Effector CD8-positive, alpha-beta T cell (primary cell): ENCODE measurements at places on chromosomes 11 and 22.

DNA sequence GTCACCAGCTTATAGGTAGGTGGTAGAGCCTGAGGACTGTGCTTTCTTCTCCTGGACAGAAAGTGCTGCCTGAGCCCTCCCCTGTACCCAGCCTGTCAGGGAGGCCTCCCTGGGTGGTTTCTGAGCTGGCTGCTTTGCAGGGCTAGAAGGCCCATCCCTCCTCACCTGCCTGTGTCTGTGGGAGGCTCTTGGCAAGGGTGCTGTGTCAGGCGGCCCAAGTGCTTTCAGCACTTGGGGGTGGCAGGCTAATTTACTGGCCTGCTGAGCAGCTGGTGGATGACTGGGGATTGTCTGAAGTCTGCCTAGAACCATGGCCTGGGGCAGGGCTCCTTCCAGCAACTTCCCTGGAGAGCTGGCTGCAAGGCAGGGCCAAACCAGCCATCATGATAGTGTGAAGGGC, 139.0 kb upstream of the NAV2 start:
- no peak for DNase-seq

DNA sequence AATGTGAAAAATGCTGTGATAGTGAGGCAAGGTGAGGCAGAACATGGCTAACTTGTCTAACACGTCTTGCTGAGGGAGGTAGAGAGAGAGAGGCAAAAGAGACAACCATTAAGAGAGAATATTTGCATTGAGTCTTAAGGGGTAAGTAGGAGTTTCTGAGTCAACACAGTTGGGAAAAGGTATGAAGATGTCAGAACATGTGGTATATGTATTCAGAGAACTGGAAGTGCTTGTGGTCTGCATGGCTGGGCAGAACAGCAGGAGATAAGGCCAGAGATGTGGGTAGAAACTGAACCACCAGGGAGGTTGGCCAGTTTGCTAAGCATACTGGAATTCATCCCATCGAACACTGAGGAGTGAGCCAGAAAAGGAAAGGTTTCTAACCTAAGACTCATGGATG, 25.0 kb upstream of the SLC5A1 start:
- no peak for DNase-seq

DNA sequence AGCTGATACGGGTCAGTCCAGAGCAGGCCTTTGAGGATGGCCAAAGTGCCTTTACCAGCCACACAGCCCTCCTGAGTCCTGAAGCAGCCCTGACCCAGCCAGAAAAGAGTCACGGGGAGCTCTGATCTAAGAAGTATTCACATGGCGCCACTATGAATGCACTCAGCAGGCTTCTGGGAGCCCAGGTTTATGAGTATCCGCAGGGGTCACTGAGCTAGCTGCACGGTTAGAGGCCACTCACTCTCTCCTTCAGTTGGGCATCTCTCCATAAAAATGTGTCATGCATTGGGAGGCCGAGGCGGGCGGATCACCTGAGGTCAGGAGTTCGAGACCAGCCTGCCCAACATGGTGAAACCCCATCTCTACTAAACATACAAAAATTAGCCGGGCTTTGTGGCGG, 10.3 kb downstream of the KIAA1671 start:
- DNase-seq: no peak

GRCh38 chr11:45275828-45276227, 10.3 kb downstream of the SYT13 start:
- DNase-seq: no peak

DNA sequence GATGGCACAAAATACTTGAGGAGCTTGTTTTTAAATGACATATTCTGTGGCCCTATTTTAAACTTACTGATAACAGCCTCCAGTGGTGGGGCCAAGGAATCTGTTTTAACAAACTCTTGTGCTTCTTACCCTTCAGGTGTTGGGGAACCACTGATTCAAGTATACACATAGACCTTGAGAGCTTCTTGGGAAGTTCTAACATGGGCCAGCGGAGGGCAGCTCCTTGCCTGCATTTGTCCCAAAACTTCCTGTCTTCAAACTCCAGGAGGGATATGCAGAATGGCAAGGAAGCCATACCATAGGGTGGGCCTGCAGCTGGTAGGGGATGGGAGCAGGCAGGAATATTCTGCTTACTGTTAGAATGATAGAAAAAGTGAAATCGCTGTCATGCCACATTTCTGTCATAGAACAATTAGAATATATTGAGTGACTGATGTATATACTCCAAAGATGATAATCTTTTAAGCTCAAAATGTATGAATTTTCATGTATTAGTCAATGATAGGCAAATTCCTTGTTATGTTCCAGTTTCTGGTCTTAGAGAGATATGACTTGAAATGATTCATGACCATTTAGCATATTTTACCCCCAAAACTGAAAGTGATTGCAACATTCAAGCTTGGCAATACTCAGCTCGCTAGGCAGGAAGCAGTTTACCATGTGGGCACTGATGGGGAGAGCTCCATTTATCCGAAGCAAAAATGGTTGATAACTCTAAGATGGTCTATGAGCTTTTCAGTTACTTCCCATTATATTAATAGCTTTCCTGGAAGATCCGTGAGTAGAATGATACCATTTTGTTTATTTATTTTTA, 9.2 kb downstream of the EXT2 start:
- no peak for DNase-seq

DNA sequence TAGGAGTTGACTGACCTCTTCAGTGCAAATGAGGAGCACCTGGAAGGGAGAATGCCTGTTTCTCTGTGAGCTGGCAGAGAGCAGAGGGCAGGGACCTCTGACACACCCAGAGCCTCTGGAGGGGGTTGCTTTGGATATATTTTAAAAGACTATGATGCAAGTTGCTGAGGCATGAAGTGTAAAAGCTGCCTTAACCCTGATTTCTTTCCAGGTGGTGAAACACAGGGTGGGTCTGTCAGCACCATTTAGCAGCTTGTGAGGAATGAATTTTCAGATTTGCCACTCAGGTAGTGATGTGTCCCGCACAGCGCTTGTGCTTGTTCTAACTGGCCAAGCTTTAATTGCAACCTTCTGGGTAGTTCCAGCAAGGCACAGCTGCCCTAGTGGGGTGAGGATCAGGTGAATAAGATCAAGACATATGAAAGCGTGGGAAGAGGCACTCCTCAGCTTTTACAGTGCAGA, 90.2 kb downstream of the SWAP70 start:
- DNase-seq: no peak

DNA sequence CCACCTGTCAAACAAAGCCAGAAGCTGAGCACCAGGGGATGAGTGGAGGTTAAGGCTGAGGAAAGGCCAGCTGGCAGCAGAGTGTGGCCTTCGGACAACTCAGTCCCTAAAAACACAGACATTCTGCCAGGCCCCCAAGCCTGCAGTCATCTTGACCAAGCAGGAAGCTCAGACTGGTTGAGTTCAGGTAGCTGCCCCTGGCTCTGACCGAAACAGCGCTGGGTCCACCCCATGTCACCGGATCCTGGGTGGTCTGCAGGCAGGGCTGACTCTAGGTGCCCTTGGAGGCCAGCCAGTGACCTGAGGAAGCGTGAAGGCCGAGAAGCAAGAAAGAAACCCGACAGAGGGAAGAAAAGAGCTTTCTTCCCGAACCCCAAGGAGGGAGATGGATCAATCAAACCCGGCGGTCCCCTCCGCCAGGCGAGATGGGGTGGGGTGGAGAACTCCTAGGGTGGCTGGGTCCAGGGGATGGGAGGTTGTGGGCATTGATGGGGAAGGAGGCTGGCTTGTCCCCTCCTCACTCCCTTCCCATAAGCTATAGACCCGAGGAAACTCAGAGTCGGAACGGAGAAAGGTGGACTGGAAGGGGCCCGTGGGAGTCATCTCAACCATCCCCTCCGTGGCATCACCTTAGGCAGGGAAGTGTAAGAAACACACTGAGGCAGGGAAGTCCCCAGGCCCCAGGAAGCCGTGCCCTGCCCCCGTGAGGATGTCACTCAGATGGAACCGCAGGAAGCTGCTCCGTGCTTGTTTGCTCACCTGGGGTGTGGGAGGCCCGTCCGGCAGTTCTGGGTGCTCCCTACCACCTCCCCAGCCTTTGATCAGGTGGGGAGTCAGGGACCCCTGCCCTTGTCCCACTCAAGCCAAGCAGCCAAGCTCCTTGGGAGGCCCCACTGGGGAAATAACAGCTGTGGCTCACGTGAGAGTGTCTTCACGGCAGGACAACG, 11.7 kb downstream of the CXCR5 start:
- peak; percentile 57 for DNase-seq

DNA sequence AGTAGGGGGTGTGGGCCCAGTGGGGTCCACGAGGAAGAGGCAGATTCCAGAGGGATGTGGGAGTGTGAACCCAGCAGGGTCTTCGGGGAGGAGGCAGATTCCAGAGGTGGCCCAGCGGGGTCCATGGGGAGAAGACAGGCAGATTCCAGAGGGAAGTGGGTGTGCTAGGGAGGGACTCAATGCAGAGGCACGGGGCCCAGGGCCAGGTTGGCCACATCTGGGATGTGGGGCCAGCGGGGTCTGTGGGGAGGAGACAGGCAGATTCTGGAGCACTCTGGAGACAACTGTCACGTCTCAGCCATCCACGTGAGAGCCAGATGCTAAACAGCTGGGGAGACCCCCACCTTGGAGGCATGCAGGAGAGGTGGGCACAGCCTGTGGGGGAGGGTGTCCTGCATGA, 582.6 kb downstream of the TBC1D22A start:
- DNase-seq: no peak

GRCh38 chr11:2932850-2933251, 3.6 kb upstream of the PHLDA2 start:
- no peak for DNase-seq

- DNase-seq: no peak
Observed at GRCh38 chr11:83222499-83222898, 29.0 kb downstream of the ANKRD42 start.

GRCh38 chr11:99080154-99080553, 59.4 kb downstream of the CNTN5 start:
- DNase-seq: no peak

GRCh38 chr22:43570531-43571165, 158.8 kb downstream of the MPPED1 start:
- no peak for DNase-seq

DNA sequence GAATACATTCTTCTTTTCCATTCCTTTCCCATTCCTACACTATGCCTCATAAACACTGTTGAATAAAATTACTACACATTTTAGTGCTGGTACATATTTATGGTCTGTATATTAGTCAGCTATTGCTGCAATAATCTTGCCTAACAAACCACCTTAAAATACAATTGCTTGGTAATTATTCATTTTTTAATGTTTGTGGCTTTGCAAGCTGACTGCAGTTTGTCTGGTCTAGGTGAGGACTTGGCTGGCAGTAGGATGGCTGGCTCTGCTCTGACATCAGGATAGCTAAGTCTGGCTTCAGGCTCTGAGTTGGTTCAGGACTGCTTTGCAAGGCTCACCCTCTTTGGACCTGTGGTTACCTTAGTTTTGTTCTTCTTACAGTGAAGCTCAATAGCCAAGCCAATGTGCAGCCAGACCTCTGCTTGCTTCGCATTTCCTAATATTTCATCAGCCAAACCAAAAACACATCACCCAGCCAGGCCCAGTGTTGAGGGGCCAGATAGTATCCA, 913.4 kb upstream of the RAG2 start:
- no peak for DNase-seq

GRCh38 chr11:114322934-114323333, 26.7 kb downstream of the NNMT start:
- DNase-seq: no peak

DNA sequence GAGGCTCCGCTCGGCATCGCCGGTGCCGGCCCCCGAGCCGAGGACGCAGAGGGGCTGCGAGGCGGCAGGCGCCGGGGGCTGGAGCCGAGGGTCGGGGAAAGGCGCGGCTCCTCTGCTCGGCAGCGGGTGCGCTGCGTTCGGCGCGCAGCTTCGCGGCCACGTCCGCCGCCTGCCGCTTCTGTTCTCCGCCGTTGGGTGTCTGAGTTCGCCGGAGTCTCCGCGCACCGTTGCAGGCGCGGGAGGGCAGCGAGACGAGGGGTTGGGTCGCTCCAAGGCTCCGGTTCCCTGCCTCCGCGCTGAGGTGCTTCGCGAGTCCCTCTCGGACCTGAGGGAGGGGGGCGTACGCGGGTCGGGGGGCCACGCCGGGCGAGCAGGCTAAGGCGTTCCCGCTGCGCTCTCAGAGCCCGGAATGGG, 347 bp downstream of the MN1 start:
- DNase-seq: no peak

DNA sequence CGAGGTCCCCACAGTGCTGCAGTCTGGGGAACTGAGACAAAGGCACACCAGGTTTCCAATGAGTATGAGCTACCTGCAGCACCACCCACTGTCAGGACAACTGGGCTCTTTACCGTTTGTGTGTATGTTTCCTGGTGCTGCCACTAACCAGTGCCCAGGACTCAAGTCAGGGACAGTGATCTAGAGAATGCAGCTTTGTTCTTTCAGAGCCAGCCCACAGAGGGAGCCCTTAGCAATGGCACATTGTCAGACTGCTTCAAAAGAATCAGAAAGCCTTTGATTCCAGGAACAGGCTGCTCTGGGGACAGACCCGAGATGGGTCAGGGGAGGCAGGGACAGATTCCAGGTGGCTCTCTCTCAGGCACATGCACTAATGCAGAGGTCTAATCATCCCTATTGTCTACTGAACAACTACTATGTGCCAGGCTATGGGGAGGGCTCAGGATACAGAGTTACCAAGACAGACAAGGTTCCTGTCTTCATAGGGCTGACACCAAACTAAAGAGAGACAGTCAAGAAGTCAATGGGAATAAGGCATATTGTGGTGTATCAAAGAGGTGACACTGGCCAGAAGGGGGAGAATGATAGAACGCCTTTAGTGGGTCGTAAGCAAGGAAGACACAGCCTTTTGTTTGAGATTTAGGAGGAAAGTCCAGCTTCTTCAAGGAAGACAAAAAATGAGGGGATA, 103.7 kb downstream of the VPREB1 start:
- no peak for DNase-seq

DNA sequence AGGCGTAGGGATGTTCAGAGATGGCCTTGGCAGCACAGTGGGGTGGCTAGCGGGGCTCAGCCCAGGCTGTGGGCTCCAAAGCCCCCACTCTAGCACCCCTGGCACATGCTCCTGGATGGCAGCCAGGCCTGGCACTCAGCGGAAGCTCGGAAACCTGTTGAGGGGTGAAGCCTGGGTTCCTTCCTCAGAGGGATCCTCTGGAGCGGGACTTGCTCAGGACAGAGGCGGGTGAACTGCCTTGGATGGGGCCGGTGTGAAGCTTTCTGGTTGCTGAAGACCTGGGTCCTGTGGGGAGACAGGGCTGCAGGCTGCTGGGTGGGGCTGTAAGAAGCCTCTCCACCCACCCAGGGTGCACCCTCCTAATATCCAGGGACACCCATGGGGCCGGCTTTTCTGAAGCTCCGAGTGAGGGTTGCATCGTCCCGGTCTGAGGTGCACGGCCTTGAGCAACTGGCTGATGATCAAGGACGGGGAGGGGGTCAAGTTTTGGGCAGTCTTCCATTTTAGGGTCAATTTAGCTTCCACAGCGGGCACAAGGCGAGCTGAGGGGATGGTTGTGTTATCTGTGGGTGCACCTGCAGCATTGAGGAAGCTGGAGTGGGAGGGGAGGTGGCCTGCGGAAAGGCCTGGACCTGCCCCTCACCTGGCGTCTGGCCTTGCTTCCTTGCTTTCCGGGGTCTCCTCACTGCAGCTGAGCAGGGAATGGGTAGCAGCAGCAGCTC, 5.2 kb downstream of the MRGPRE start:
- DNase-seq: no peak

DNA sequence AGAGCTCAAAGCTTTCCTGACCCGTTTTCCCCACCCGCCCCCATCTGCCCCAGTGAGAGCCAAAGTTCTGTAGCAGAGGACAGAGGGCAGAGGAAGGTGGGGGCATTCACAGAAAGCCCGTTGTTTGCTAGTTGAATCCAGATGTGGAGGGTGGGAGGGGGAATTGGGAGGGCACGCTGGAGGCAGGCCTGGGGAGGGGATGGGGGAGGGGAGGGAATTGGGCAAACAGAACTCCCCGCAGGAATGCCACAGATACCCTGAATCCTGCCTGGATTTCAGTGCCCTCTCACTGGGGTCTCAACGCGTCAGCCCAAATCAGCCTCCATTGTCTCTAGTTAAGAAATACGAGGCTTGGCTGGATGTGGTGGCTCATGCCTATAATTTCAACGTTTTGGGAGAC, 12.9 kb upstream of the OAF start:
- DNase-seq: no peak
